Ascending aorta (tissue), 2 donors: ENCODE measurements at places on chromosomes 4 and X.

GRCh38 chr4:65392488-65392887 lies 277.8 kb downstream of the EPHA5 start:
- no peaks in the 10 kb centered on the region for H3K4me1 ChIP-seq
- no peak for DNase-seq
- no peak overlapping the region for H3K4me3 ChIP-seq
- no peaks in the 10 kb centered on the region for H3K36me3 ChIP-seq
- H3K27ac ChIP-seq = no peak overlapping the region
- H3K27me3 ChIP-seq = no peaks in the 10 kb centered on the region

- no peak overlapping the region for H3K4me3 ChIP-seq
- H3K27ac ChIP-seq = no peak overlapping the region
- no peaks in the 10 kb centered on the region for H3K4me1 ChIP-seq
- DNase-seq = no peak
These were observed 194.9 kb downstream of the SLC7A11 start for GRCh38 chr4:138047290-138047689.

DNA sequence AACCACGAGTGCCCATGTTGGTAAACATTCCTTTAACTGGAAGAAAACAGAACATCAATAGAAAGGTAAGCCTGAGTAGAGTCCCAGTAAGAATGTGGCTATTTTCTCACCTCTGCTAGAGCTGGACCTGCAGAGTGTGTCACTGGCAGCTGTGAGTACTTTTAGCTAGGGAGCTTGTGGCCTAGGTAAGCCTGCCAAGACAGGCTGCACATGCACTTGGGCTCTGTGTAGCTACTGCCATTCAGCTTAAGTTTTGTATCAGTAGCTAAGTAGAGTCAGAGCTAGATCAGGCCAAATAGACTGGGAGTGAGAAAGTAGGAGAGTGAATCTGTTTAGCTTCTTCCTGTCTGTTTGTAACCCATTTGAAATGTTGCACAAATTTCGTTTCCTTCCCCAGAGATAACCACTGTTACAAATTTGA lies 35.3 kb downstream of the RBPJ start:
- no peaks in the 10 kb centered on the region for H3K4me1 ChIP-seq
- H3K36me3 ChIP-seq = no peaks in the 10 kb centered on the region
- DNase-seq = no peak
- H3K27ac ChIP-seq = no peak overlapping the region
- H3K27me3 ChIP-seq = no peaks in the 10 kb centered on the region
- H3K4me3 ChIP-seq = no peak overlapping the region

- DNase-seq = no peak
- H3K4me3 ChIP-seq = no peak overlapping the region
- no peaks in the 10 kb centered on the region for H3K4me1 ChIP-seq
These were observed 59.7 kb upstream of the RASGEF1B start for GRCh38 chr4:81531410-81531809.

DNA sequence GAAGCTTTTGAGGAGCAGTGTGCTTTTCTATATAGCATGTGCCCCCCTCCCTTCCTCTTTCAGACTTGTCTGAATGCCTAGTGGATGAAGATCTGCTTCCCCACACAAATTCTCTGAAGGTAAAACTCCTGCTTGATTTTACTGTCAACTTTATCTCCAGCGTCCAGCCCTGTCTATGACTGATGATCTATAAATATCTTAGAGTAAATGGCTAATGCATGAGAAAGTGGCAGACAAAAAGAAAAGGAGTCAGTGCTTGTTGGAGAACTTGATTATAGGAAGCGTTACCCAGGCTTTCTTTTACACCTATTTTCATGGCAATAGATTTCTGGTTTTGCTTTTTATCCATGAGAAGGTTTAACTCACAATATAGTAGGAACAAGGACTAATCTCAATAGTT lies 168.3 kb upstream of the HS3ST1 start:
- no peaks in the 10 kb centered on the region for H3K27me3 ChIP-seq
- no peak overlapping the region for H3K27ac ChIP-seq
- H3K4me1 ChIP-seq = no peaks in the 10 kb centered on the region
- no peak overlapping the region for H3K4me3 ChIP-seq
- H3K36me3 ChIP-seq = no peaks in the 10 kb centered on the region
- no peak for DNase-seq

GRCh38 chrX:52830551-52830950 lies 19.5 kb downstream of the XAGE5 start:
- no peaks in the 10 kb centered on the region for H3K4me1 ChIP-seq
- H3K36me3 ChIP-seq = no peaks in the 10 kb centered on the region
- no peak for DNase-seq
- H3K27ac ChIP-seq = no peak overlapping the region

DNA sequence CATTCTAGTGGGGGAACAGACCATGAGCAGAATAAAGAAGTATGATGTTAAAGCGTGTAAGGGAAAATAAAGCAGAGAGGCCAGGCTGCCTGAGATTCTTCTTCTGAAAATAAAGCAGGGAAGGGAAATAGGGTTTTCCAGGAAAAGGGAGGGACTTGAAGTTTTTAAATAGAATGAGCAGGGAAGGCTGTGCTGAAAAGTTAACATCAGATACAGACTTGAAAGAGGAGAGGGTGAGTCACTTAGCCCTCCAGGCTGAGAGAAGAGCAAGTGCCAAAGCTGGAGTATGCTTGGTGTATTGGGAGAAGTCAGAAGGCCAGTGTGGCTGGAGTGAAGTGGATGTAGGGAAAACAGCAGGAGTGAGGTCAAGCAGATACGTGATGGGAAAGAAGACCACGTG lies 10.0 kb upstream of the PLK4 start:
- H3K27me3 ChIP-seq = no peaks in the 10 kb centered on the region
- H3K36me3 ChIP-seq = no peaks in the 10 kb centered on the region
- no peak overlapping the region for H3K4me3 ChIP-seq
- DNase-seq = no peak
- peak overlapping the region; percentile 41 for H3K27ac ChIP-seq
- H3K4me1 ChIP-seq = no peaks in the 10 kb centered on the region

- no peaks in the 10 kb centered on the region for H3K27me3 ChIP-seq
- H3K4me3 ChIP-seq = no peak overlapping the region
- DNase-seq = no peak
- no peaks in the 10 kb centered on the region for H3K36me3 ChIP-seq
- H3K4me1 ChIP-seq = no peaks in the 10 kb centered on the region
These were observed 219.1 kb upstream of the IGFBP7 start for GRCh38 chr4:57329279-57329678.

- DNase-seq = peak; percentile 64
- no peak overlapping the region for H3K4me3 ChIP-seq
- H3K36me3 ChIP-seq = no peaks in the 10 kb centered on the region
- no peaks in the 10 kb centered on the region for H3K27me3 ChIP-seq
- H3K4me1 ChIP-seq = peaks cover 15% of the 10 kb centered on the region
These were observed 36.0 kb downstream of the DLG3 start for GRCh38 chrX:70480660-70481018.

DNA sequence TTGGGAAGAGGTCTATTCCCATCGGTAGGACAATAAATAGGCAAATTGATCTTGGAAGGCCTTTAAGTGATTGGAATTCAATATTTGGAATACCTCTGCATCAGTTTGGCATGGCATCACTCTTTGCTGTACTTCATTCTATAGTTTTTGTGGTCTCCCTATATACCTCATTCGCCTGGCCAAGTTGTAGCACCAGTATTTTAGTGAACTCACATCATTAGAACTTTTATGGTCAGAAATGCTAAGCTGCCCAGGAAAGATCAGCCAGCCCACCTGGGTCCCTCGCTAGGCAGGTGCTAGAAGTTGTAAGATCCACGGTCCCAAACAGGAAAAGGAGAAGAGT lies 40.3 kb downstream of the ZCCHC13 start:
- H3K27me3 ChIP-seq = no peaks in the 10 kb centered on the region
- no peaks in the 10 kb centered on the region for H3K4me1 ChIP-seq
- no peak for DNase-seq
- H3K36me3 ChIP-seq = no peaks in the 10 kb centered on the region
